ENCODE measurements at places on chromosomes 7 and 10.

GRCh38 chr10:43225787-43226153, 41.1 kb downstream of the RASGEF1A start:
- DNase-seq: no peak

GRCh38 chr10:85311613-85312337, 983.4 kb downstream of the CCSER2 start:
- no peak for DNase-seq

GRCh38 chr10:25017661-25018060, 1.2 kb downstream of the THNSL1 start:
- DNase-seq: no peak

DNA sequence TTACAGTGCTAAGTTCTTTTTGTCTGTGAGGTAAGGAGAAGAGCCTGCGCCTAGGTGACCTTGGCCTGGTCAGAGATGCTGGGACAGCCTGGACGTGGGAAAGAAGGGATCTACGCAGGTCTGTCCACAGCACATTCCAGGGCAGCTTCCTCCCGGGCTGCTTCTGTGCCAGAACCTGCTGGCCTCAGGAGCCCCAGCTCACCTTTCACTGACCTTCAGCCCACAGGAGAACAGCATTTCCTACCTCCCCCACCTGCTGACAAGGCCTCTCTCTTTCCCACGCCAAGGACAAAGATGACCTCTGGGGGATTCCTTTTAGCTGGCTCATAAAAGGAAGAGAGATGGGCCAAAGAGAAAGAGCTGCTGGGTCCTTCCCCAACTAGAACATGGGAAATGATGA, 260.6 kb downstream of the KCNMA1 start:
- no peak for DNase-seq

- no peak for DNase-seq
Observed at GRCh38 chr7:56447864-56448693, 331.9 kb upstream of the NUPR2 start.

GRCh38 chr10:79629955-79630327, 19.2 kb downstream of the SFTPA1 start:
- DNase-seq: no peak

DNA sequence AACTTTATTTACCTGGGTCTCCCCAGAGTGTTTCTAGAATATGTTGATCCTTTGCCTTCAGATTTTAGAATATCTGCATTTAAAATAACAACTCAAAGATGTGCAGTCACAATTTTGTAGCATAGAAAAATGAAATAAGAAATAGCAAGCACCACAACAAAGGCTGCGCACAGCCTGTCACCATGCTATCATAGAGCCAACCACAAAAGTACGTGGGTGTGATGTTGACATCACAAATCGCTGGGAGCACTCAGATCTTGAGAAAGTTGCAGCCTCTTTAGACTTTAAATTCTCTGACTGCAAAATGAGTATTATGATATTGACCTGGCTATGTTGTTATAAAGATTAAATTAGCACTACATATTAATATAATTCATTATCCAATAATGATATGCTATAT, 177.9 kb downstream of the TNS3 start:
- no peak for DNase-seq

DNA sequence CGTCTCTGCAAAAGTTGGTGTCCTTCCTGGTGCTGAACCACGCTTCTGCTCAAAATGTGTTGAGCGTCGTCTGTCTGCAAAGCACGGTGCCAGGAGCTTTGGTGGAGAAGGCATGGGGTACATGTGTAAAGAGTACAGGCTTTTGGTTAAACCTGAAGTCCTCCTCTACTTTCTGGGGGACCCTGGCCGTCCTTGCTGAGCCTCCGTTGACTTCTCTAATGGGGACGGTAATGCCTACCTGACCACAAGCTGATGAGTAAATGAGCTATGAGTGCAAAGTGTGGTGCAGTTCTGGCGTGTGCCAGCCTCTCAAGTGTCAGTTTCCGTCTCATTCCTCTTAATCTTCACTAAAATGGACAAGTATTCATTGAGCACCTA, 527 bp upstream of the HERPUD2 start:
- no peak for DNase-seq

- no peak for DNase-seq
Observed at GRCh38 chr7:32068411-32069101, 1.7 kb downstream of the PDE1C start.

- DNase-seq: no peak
Observed at GRCh38 chr7:99543081-99543671, 8.7 kb downstream of the FAM200A start.

GRCh38 chr10:97629289-97629688, 4.0 kb downstream of the MORN4 start:
- DNase-seq: no peak

GRCh38 chr10:116590590-116591444, at the start of gene PNLIPRP1:
TSS of gene PNLIPRP1 (plus strand) at chr10:116590959. CDS start at chr10:116591130, 171 bp downstream.
- no peak for DNase-seq

DNA sequence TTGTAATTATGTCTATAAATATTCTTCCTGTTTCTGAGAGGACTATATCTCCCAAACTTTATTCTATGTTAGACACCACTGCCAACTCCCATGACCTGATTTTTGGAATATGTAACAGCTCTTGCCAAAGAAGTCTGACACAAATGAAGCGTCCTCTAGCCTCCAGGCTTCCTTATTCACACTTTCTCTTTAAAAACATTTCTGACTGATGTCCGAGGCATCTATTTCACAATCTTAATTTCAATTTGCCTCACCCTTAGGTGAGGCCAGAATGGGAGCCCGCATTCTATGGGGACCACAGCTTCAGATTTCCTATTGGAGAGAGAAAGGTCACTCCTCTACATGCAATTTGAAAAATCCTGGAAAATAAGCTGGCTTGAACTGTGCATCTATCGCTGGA, 873.2 kb downstream of the GATA3 start:
- DNase-seq: no peak

DNA sequence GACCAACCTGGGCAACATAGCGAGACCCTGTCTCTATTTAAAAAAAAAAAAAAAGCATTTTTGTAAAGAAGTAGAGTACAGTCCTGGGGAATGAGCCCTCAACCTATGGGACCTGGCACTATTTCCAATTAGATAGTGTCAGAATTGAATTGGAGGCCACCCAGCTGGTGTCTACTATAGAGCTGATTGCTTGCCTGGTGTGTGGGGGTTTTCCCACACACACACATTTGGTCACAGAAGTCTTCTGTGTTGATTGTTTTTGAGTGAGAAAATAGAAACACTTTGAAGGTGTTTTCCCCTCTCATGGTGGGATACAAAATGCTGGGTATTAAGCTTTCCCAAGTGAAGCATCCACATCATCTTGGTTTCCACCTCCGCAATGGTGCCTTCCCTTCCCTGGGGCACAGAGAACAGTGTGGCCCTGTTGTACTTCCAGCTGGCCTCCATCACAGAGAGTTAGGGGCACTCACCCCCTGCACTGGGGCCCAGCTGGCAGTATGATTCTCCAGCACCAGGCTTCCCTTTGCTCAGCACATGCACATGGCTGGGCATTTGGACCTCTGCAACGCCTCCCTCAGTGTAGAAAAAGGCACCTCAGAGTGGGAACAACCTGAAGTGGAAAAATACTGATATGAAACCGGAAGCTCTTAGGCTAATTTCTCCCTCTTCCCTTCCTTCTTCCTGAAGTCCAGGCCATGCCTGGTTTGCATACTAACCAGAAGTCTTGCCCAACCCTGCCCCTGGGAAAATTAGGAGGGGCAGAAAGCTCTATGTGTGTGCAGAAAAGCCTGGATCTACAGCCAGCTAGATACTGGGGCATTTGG, 10.7 kb upstream of the NFKB2 start:
- no peak for DNase-seq

GRCh38 chr10:74924251-74924963, 98.0 kb downstream of the KAT6B start:
- DNase-seq: no peak

DNA sequence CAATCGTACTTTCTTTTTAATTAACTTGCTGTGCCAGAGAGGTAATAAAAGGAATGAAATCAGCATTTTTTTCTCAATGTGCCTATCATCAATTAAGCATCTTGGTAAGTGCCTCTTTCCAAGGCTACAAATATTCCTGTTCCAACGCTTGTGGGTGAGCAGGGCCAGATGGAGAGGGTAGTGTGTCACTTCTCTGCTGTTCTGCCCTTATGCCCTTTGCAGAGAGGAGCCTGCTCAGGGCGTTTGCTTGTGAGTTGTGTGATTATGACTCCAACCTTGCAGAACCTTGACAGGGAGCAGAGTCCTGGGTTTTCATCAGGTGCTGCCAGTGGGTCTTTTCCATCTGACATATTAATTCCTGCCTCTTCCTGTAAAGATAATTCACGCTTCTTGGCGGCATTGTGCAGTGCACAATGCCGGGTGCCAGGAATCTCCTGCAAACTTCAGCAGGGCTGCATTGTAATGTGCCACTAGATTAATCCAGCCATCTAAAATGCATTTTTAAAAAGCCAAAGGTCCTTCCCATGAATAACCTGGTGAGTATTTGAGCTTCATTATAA, 234.4 kb downstream of the ARHGAP12 start:
- DNase-seq: no peak

- DNase-seq: no peak
Observed at GRCh38 chr7:55214707-55215106, 150.4 kb upstream of the LANCL2 start.

- DNase-seq: no peak
Observed at GRCh38 chr10:97575127-97575668, 2.6 kb downstream of the ANKRD2 start.

DNA sequence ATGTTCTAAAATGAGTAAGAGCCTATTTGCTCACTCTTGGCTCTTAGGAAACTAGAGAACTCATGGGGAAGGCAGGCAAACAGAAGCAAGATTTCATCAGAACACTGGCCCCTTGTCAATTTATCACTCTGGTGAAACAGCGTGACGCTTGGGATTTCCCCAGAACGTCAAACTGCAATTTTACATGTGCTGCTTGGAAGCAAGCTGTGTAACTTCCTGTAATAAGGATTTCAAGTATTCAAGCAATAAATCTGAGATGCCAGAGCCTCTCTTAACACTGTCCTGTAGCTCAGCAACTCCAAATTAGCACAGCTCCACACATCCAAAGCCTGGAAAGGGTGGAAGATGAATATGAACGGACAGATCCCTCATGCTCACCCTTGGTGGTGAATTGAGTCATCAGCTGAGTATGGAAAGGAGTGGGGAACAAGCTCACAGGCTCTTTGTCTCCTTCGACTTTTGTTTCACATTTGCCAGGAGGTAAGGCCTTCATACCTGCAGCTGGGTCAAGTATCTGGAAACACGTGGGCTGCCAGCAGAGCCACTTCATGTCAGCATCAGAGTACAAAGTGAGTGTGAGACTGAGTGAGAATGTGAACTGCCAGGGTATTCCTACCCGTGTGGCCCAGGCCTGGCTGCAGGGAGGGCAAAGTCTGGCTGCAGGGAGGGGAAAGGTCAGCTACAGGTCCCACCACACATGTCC, 140.4 kb upstream of the NAMPT start:
- DNase-seq: no peak

DNA sequence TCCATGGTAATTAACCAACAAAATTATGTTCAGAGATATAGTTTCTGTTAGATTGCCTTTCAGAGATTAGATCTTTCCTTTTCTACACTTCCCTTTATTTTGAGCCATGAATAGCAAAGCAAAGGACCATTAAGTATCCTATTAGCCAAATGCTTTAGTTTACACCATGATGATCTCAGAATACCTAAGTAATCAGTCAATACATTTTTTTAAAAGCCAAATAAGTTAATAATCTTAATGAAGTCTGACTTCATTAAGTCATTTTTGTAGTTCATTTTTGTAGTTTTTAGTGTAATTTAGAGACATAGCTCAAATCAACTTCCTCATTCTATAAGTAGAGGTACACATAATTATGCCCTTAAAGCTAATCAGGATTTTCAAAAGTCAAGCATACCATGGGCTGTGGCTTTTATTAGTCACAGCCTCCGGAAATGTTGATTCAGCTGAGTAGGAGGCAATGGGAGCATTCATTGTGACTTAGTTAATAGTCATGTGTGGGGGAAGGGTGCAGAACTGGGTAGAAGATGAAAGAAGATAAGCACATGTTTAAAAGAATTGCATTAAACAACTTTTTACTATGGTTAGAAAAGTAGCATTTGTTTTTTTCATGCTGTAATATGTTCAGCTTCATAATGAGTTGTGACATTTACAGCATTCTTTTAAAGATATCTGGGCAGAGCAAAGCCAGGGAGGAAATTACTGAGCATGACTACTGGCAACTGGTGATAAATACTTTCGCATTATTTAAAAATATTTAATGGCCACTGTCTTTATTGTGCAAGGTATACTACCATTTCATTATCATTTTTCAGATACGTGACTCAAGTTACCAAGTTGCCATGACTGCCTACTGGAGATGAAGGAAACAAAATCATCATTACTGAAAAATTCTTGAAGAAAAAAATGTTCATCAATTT, 57.3 kb upstream of the CCDC71L start:
- DNase-seq: no peak

DNA sequence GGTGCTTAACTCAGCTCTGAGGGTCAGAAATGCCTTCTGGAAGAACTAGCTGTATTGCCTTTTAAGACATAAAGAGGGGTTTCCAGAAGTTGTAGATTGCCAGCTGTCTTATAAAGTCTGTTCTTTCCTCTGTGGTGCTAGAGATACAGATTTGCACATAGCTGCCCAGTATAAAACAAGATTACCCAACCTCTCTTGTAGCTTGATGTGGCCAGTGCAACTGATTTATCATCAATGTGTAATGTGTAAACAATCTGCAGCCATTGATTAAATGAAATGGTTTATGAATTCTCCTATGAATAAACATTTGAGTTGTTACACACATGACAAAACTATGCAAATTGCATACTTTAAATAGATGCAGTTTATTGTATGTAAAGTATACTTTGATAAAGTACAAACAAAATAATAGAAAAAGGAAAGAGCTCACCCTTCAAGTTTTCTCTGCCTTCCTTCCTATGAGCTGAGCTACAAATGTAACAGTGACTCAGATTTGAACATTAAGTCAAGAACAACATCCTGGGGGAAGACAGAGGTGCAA, 195.2 kb downstream of the TMEM26 start:
- DNase-seq: no peak

- DNase-seq: no peak
Observed at GRCh38 chr10:110651044-110651958, 7.2 kb downstream of the RBM20 start.

- DNase-seq: no peak
Observed at GRCh38 chr7:1533547-1534329, 3.2 kb downstream of the MAFK start.

DNA sequence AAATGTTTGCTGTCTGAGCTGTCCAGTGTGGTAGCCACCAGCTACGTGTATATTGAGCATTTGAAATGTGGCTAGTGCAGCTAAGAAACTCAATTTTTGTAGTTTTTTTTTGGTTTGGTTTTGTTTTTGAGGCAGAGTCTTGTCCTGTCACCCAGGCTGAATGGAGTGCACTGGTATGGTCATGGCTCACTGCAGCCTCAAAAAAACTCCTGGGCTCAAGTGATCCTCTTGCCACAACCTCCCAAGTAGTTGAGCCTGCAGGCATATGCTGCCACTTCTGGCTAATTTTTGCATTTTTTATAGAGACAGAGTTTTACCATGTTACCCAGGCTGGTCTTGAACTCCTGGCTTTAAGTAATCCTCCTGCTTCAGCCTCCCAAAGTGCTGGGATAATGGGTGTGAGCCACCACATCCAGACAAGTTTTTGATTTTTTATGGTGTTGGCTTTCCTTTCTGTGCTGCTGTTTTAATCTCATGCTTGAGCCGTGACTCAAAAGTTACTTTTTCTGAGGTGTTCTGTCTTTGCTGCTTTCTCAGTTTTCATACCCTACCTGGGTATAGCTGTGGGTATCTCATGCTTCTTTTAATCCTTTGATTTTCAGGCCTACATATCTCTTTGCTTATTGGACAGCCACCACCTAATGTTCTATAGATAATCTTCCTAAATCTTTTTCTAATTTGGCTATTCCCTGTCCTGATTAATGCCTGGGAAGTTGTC, 16.0 kb downstream of the WAC start:
- DNase-seq: no peak

Data from dorsolateral prefrontal cortex (tissue), 122 donors.